ENCODE measurements at places on chromosomes 7 and 10. TPM values are rescaled to one million over a fixed set of nuclear protein-coding genes. Genes with fewer than 3 reads are reported as not detected.

DNA sequence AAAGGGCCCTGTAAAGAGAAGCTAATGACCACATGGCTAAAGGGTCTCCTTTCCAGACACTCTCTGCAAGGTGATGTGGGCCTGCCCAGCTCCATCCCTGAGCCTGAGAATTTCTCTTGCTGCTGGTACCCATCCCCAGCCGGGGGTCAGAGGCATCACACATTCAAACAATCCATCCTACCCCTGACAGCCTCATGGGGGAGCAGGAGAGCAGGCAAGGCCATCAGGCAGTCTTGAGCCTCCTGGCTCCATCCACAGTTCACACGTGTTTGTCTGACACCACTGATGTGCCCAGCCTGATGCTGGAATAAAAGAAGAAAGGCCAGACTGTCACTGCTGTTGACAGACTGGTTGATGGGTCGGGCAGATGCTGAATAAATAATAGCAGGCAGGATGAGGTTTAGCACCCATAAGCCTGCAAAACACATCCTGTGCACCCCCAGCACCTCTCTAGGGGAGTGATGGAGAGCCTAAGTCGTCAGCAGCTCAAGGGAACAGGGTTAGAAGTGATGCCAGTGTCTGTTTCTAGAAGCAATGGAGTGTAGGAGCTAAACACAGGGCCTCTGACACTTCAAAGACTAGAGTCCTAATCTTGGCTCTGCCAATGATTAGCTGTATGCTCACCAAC, 43.5 kb downstream of the TLL2 start:
- no peak overlapping the region for H3K27ac ChIP-seq
- peaks cover 8% of the 10 kb centered on the region for H3K27me3 ChIP-seq
- peak; percentile 53 for DNase-seq
- H3K4me3 ChIP-seq, result no peak overlapping the region
- H3K4me1 ChIP-seq, result no peaks in the 10 kb centered on the region

Gene CALCR
- polyA plus RNA-seq, result not detected

DNA sequence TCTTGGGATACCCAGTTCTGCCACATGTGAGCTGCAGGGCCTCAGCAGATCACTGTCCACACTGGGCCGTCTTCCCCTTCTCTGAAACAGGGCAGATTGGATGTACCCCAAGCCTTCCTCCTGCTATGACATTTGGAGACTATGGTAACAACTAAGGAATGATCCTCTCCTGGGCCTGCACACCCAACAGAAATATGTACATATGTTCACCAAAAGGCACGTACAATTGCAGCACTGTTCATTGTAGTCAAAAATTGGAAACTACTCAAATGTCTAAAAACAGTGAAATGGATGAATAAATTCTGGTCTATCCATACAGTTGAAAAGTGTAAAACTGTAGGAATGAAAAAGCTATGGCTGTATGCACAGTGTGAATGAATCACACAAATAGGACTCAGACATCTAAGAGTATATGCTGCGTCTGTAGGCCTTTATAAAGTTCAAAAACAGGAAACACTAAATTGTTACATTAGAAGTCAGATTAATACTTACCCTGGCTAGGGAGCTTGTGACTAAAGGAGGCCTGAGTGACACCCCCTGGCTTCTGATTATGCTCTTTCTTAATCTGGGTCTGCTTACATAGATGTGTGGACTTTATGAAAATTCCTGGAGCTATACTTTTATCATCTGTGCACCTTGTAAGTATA, 16.1 kb upstream of the XPNPEP1 start:
- peaks cover 9% of the 10 kb centered on the region for H3K4me1 ChIP-seq
- no peak overlapping the region for H3K27ac ChIP-seq
- H3K36me3 ChIP-seq, result no peaks in the 10 kb centered on the region
- peak; percentile 11 for DNase-seq
- no peak overlapping the region for H3K4me3 ChIP-seq
- H3K27me3 ChIP-seq, result no peaks in the 10 kb centered on the region

- no peak overlapping the region for H3K27ac ChIP-seq
- no peaks in the 10 kb centered on the region for H3K27me3 ChIP-seq
- peak; percentile 13 for DNase-seq
- peak overlapping the region; percentile 54 for H3K4me3 ChIP-seq
- no peaks in the 10 kb centered on the region for H3K4me1 ChIP-seq
- no peaks in the 10 kb centered on the region for H3K36me3 ChIP-seq
These were observed 1196.9 kb downstream of the SORCS3 start for GRCh38 chr10:105837951-105838350.

DNA sequence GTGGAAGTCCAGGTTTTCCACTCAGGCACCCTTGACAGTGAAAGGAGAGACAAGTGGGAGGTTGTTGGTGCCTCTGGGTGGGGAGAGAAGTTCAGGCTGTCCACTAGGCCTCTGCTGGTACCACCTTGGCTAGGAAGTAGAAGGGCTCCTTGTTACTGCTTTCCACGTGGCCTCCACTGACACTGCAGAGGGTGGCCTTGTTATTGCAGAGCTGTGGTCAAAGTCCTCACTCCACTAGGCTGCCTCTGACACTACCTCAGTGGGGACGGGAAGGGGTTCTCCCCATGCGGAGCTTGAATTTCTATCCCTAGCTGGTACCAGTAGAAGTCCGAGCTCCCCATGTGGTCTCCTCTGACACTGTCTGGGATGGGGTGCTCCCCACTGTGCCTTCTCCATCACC, 14.9 kb upstream of the STOX1 start:
- no peak overlapping the region for H3K27ac ChIP-seq
- H3K36me3 ChIP-seq, result no peaks in the 10 kb centered on the region
- no peak for DNase-seq
- no peaks in the 10 kb centered on the region for H3K4me1 ChIP-seq
- no peaks in the 10 kb centered on the region for H3K27me3 ChIP-seq

Gene ZNF12
- 13.0 TPM for polyA plus RNA-seq

DNA sequence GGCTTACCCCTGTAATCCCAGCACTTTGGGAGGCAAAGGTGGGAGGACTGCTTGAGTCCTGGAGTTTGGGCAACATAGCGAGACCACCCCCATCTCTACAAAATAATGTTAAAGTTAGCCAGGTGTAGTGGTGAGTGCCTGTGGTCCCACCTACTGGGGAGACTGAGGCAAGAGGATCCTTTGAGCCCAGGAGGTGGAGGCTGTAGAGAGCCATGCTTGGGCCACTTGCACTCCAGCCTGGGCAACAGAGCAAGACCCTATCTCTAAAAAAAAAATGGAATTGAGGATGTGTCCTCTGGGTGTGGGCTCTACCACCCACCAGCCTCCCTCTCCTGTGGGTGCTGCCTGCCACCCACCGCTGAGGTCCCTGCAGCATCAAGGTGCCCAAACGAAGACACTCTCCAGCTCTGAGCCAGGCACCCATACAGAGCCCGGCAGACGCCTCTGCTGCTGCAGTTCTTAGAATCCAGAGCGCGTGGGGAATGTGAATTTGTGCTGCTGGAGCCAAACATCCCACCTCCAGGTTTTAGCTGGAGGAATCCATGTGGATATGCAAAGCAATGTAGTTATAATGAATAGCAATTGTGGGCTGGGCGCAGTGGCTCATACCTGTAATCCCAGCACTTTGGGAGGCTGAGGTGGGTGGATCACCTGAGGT, 176.0 kb upstream of the TNRC18 start:
- H3K27ac ChIP-seq, result peak overlapping the region; percentile 97
- no peak for DNase-seq
- H3K4me1 ChIP-seq, result peaks cover 31% of the 10 kb centered on the region
- no peak overlapping the region for H3K4me3 ChIP-seq

GRCh38 chr10:78763651-78764395, 304.9 kb upstream of the ZMIZ1 start:
- H3K27ac ChIP-seq, result no peak overlapping the region
- no peak overlapping the region for H3K4me3 ChIP-seq
- no peak for DNase-seq
- no peaks in the 10 kb centered on the region for H3K36me3 ChIP-seq
- H3K27me3 ChIP-seq, result no peaks in the 10 kb centered on the region

- no peak overlapping the region for H3K27ac ChIP-seq
- no peaks in the 10 kb centered on the region for H3K27me3 ChIP-seq
- H3K36me3 ChIP-seq, result no peaks in the 10 kb centered on the region
- no peak for DNase-seq
- H3K4me1 ChIP-seq, result no peaks in the 10 kb centered on the region
- no peak overlapping the region for H3K4me3 ChIP-seq
These were observed 88.7 kb downstream of the HIP1 start for GRCh38 chr7:75650062-75650461.

Gene ZNF804B
- polyA plus RNA-seq, result not detected

Gene CRYGN
- polyA plus RNA-seq, result not detected

- no peaks in the 10 kb centered on the region for H3K27me3 ChIP-seq
- H3K4me3 ChIP-seq, result peak overlapping the region; percentile 94
These were observed 1.3 kb downstream of the SERPINE1 start for GRCh38 chr7:101128040-101128834.

GRCh38 chr10:85862771-85863170, 503.8 kb downstream of the GRID1 start:
- no peaks in the 10 kb centered on the region for H3K27me3 ChIP-seq
- H3K4me1 ChIP-seq, result no peaks in the 10 kb centered on the region
- H3K36me3 ChIP-seq, result no peaks in the 10 kb centered on the region
